ENCODE measurements at places on chromosomes 3 and 15. TPM values are rescaled to one million over a fixed set of nuclear protein-coding genes. Genes with fewer than 3 reads are reported as not detected.

DNA sequence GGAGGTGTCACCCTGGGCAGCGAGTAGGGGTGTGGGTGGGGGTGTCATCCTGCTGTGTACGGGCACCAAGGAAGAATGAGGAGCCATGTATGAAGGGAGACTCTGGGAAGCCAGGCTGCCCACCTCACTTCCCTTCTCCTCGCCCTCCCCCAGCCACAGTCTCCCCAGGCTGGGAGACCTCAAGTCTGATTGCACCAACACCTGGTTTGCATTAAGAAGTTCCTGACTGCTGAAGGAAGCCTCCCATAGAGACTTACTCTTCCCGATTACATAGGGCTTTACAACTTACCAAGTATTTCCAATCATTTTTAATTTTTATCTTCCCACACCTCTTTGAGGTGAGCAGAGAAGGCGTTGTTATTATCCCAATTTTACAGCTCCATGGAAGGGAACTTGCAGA, 29.5 kb upstream of the SMAD3 start:
- DNase-seq: no peak

DNA sequence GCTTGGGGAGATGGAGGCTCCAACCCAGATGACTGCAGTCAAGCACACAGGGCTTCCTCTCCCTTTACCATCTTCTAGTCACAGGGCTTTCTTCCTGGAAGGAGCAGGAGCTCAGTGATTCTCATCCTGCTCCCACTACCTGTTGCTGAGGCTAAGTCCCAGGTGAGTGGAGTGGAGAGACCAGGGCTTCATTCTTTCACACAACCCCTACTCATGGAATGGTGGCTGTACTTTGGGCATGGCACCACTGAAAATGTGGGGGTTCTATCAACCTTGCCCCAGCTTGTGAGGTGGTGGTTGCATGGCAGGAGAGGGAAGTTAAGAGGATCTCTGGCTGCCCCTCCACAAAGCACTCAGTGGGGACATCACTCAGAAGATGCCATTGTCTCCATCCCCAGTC, 36.8 kb upstream of the RAD18 start:
- DNase-seq: no peak

GRCh38 chr3:117706037-117706436, 996.5 kb downstream of the TUSC7 start:
- no peak for DNase-seq

DNA sequence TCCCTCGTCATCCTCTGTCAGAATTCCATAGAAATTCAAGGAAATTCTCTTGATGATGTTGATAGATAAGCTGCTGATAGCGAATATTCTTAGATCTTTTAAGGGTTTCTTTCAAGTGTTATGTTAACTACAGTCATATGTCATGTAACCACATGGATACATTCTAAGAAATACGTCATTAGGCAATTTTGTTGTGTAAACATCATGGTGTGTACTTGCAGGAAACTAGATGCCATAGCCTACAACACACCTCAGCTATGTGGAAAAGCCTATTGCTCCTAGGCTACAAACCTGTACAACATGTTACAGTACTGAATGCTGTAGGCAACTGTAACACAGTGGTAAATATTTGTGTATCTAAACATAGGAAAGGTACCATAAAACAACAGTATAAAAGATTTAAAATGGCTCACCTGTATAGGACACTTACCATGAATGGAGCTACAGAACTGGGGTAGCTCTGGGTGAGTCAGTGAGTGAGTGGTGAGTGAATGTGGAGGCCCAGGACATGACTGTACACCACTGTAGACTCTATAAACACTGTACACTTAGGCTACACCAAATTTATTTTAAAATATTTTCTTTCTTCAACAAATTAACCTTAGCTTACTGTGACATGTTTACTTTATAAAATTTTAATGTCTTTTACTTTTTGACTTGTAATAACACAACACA, 34.6 kb downstream of the GLDN start:
- no peak for DNase-seq

Gene PLSCR2
- total RNA-seq: 34.6 TPM
